GM23248 (cell line): ENCODE measurements at places on chromosomes 13 and 19. TPM values are rescaled to one million over a fixed set of nuclear protein-coding genes. Genes with fewer than 3 reads are reported as not detected.

CD33 gene
- total RNA-seq, result not detected in 2 replicates

DMKN gene
- total RNA-seq, result 20.0 and 25.4 TPM in 2 replicates

C19orf33 gene
- not detected in 2 replicates for total RNA-seq

VSTM2B gene
- total RNA-seq, result not detected in 2 replicates

ZNF426 gene
- total RNA-seq, result 15.7 and 17.6 TPM in 2 replicates

RETN gene
- not detected in 2 replicates for total RNA-seq

CAPS gene
- 5.1 and 16.1 TPM in 2 replicates for total RNA-seq

ANGPTL4 gene
- 11.4 and 13.1 TPM in 2 replicates for total RNA-seq

RGCC gene
- 22.6 and 40.6 TPM in 2 replicates for total RNA-seq

KCNC3 gene
- under 0.01 and 0.13 TPM in 2 replicates for total RNA-seq

DDX49 gene
- 71.6 and 76.0 TPM in 2 replicates for total RNA-seq

MISP3 gene
- 1.3 TPM in 1 of 2 replicates, not detected in the other for total RNA-seq

NLRP5 gene
- not detected in 2 replicates for total RNA-seq

DNA sequence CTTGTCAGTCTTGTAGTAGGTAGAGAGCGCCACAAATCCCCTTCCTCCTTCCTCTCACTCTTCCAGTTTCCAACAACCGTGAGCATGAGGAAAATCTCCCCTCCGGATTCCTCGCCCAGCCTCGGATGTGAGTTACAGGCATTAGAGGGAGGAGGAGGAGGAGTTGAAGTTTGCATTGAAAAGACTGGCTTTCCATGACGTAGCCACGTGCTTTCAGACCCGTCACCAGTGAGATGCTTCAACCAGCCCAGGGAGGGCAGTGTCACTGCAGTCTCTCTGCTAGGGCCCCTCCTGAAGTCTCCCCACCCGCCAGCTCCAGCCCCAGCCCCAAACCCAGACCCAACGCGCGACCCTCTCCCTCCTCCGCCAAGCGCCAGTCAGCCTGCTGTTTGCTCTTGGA is 442 bp upstream of the FGF14 start:
- DNase-seq, result peak; percentile 62
- H3K4me1 ChIP-seq, result peaks cover 4% of the 10 kb centered on the region; the same call in 1 of the 2 replicates
- peak overlapping the region; percentile 54; the same call in 1 of the 2 replicates for H3K4me3 ChIP-seq
- no peaks in the 10 kb centered on the region for H3K36me3 ChIP-seq
- H3K27me3 ChIP-seq, result peaks cover 46% of the 10 kb centered on the region

- H3K4me1 ChIP-seq, result 0 out of 2 replicates have a peak, but pooled peaks cover 6% of the 10 kb centered on the region
- peak overlapping the region; percentile 65; the same call in 1 of the 2 replicates for H3K27ac ChIP-seq
- peaks cover 3% of the 10 kb centered on the region; the same call in 1 of the 2 replicates for H3K36me3 ChIP-seq
- H3K27me3 ChIP-seq, result no peaks in the 10 kb centered on the region
- DNase-seq, result no peak
These were observed 5.1 kb upstream of the GPI start for GRCh38 chr19:34359954-34360315.

GRCh38 chr19:1103132-1103707 is 574 bp upstream of the GPX4 start:
- peak; percentile 77 for DNase-seq
- H3K36me3 ChIP-seq, result no peaks in the 10 kb centered on the region
- H3K27me3 ChIP-seq, result no peaks in the 10 kb centered on the region
- peak overlapping the region; percentile 99 for H3K27ac ChIP-seq
- H3K4me3 ChIP-seq, result peak overlapping the region; percentile 51

DNA sequence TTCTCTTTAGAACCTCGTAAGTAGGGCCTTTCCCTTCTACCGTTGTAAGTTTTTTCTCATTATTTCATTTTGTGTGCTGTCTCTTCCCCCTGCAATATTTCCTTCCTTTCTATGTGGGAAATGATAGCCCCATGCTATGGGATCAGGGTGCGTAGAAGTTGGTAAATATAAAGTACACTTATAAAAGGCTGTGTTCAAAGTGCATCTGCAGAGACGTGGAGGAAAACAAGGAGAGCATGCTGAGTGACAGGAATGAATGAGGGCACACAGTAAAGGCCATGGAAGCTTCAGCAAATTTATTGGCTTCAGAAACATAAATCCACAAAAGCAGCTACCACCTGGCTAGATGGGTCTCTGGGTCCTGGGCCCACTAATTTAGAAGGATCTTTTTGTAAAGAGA is 21.6 kb upstream of the SPRY2 start:
- H3K4me3 ChIP-seq, result no peak overlapping the region
- no peak overlapping the region for H3K27ac ChIP-seq
- H3K36me3 ChIP-seq, result no peaks in the 10 kb centered on the region
- H3K4me1 ChIP-seq, result peaks cover 5% of the 10 kb centered on the region; the same call in 1 of the 2 replicates

DNA sequence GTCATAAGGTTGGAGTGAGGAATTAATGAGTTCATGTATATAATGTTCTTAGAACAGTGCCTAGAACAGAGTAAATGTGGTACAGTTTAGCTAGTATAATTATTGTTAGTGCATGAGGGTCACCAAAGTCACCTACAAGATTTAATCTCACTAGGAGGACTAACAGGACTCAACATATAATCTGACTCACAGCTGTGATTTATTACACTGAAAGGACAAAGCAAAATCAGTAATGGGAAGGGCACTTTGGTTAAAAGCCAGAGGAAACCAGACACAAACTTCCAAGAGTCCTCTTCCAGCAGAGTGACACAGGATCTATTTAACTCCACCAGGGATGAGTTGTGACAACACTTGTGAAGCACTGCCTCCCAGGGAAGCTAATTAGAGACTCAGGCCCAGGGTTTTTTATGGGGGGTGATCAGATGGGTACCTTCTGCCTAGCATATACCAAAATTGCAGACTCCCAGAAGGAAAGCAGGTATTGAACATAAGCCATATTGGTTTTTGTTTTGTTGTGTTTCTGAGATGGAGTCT is 341.2 kb upstream of the DACH1 start:
- no peak overlapping the region for H3K4me3 ChIP-seq
- DNase-seq, result no peak
- H3K27me3 ChIP-seq, result no peaks in the 10 kb centered on the region

DNA sequence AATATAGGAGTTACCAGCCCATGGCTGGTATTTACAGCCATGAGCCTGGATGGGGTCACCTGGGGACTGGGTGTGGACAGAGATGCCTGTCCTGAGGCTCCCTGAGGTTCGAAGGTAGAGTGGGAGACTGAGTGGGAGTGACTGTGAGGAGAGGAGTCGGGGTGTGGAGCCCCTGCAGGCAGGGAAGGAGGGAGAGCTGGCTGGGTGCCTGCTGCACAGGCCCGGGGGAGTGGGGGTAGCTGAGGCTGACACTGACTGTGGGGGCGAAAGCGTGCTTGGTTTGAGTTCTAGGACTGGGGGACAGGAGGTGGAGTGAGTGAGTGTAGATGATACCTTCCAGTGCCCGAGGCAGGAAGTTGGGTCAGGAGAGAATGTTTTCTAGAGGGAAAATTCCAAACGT is 7.1 kb downstream of the RAB11B start:
- H3K27me3 ChIP-seq, result no peaks in the 10 kb centered on the region
- DNase-seq, result no peak
- no peak overlapping the region for H3K4me3 ChIP-seq
- H3K27ac ChIP-seq, result no peak overlapping the region
- H3K4me1 ChIP-seq, result peaks cover 19% of the 10 kb centered on the region
- H3K36me3 ChIP-seq, result no peaks in the 10 kb centered on the region

- no peak for DNase-seq
- H3K4me3 ChIP-seq, result no peak overlapping the region
These were observed 7.2 kb downstream of the ATP8A2 start for GRCh38 chr13:25379011-25379410.

- H3K27me3 ChIP-seq, result no peaks in the 10 kb centered on the region
- no peak for DNase-seq
- H3K36me3 ChIP-seq, result no peaks in the 10 kb centered on the region
These were observed 29.4 kb downstream of the DIAPH3 start for GRCh38 chr13:60134376-60134775.

GRCh38 chr13:32021785-32022184 is 9.8 kb upstream of the FRY start:
- H3K4me3 ChIP-seq, result no peak overlapping the region
- no peaks in the 10 kb centered on the region for H3K36me3 ChIP-seq
- H3K4me1 ChIP-seq, result peaks cover 4% of the 10 kb centered on the region
- no peak for DNase-seq
- H3K27ac ChIP-seq, result no peak overlapping the region
- H3K27me3 ChIP-seq, result no peaks in the 10 kb centered on the region

GRCh38 chr13:30720172-30720869 is 15.0 kb upstream of the ALOX5AP start:
- H3K36me3 ChIP-seq, result no peaks in the 10 kb centered on the region
- H3K4me1 ChIP-seq, result peaks cover 26% of the 10 kb centered on the region
- H3K4me3 ChIP-seq, result no peak overlapping the region
- no peaks in the 10 kb centered on the region for H3K27me3 ChIP-seq

- H3K36me3 ChIP-seq, result no peaks in the 10 kb centered on the region
- H3K27ac ChIP-seq, result peak overlapping the region; percentile 92
- H3K4me1 ChIP-seq, result peaks cover 14% of the 10 kb centered on the region
- peak; percentile 93 for DNase-seq
- peak overlapping the region; percentile 78 for H3K4me3 ChIP-seq
These were observed 474 bp upstream of the IFT88 start for GRCh38 chr13:20566468-20566897.

- no peaks in the 10 kb centered on the region for H3K27me3 ChIP-seq
- no peak overlapping the region for H3K4me3 ChIP-seq
- no peaks in the 10 kb centered on the region for H3K4me1 ChIP-seq
- no peak overlapping the region for H3K27ac ChIP-seq
- H3K36me3 ChIP-seq, result no peaks in the 10 kb centered on the region
These were observed 223.1 kb downstream of the NBEA start for GRCh38 chr13:35165205-35165604.

- H3K27me3 ChIP-seq, result peaks cover 9% of the 10 kb centered on the region; the same call in 1 of the 2 replicates
- no peak overlapping the region for H3K4me3 ChIP-seq
- H3K27ac ChIP-seq, result no peak overlapping the region
- no peaks in the 10 kb centered on the region for H3K36me3 ChIP-seq
- H3K4me1 ChIP-seq, result no peaks in the 10 kb centered on the region
These were observed 308.5 kb upstream of the TMTC4 start for GRCh38 chr13:100983111-100983510.

- H3K4me3 ChIP-seq, result no peak overlapping the region
- peak overlapping the region; percentile 71 for H3K27ac ChIP-seq
- H3K36me3 ChIP-seq, result no peaks in the 10 kb centered on the region
- H3K27me3 ChIP-seq, result no peaks in the 10 kb centered on the region
- peaks cover 37% of the 10 kb centered on the region for H3K4me1 ChIP-seq
- no peak for DNase-seq
These were observed 64.0 kb upstream of the MED4 start for GRCh38 chr13:48158915-48159314.

DNA sequence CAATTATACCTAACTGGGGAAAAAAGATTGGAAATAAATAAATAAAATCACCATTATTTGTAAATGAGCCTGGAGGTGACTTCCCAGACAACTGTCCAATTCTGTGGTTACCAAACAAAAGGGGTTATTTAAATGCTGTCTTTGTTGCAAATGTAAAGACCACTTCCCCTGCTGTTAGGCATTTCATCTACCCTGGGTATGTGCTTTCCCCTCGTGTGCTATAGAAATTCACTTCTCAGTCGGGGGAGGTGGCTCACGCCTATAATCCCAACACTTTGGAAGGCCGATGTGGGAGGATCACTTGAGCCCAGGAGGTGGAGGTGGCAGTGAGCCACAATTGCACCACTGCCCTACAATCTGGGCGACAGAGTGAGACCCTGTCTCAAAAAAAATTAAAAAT is 101.9 kb upstream of the AKAP11 start:
- H3K4me3 ChIP-seq, result no peak overlapping the region
- H3K4me1 ChIP-seq, result no peaks in the 10 kb centered on the region
- DNase-seq, result no peak
- no peak overlapping the region for H3K27ac ChIP-seq
- no peaks in the 10 kb centered on the region for H3K27me3 ChIP-seq
- H3K36me3 ChIP-seq, result peaks cover 20% of the 10 kb centered on the region

DNA sequence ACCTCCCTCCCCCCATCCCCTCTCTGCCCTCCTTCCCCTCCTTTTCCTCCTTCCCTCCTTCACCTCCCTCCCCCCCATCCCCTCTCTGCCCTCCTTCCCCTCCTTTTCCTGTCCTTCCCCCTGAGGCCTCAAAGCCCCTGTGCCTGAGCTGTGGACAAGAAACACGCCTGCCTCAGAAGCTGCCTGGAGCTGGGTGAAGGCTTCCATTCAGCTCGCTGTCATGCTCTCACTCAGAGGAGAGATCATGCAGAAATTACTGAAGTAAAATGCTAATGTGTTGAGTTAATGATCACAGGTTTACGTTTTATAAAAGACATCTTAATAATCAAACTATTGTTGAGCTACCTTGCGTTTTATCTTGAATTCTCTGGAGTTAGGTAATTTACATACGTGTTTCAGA is 114.5 kb downstream of the ATP11A start:
- no peaks in the 10 kb centered on the region for H3K27me3 ChIP-seq
- DNase-seq, result no peak
- H3K36me3 ChIP-seq, result no peaks in the 10 kb centered on the region
- no peaks in the 10 kb centered on the region for H3K4me1 ChIP-seq
- H3K4me3 ChIP-seq, result no peak overlapping the region
- no peak overlapping the region for H3K27ac ChIP-seq

- H3K36me3 ChIP-seq, result peaks cover 23% of the 10 kb centered on the region
- DNase-seq, result peak; percentile 88
- peaks cover 3% of the 10 kb centered on the region; the same call in 1 of the 2 replicates for H3K27me3 ChIP-seq
These were observed at the start of gene KDELR1 for GRCh38 chr19:48391100-48392005. KDELR1 (minus strand) TSS chr19:48391551; CDS start chr19:48391358, 193 bp downstream.

- peak overlapping the region; percentile 41 for H3K27ac ChIP-seq
- H3K4me1 ChIP-seq, result peaks cover 22% of the 10 kb centered on the region
These were observed 2.0 kb downstream of the GJB2 start for GRCh38 chr13:20190481-20191310.

GRCh38 chr13:92842145-92842544 is 384.5 kb upstream of the GPC6 start:
- no peaks in the 10 kb centered on the region for H3K36me3 ChIP-seq
- H3K27ac ChIP-seq, result 0 out of 2 replicates have a peak overlapping the region, but pooled peaks have one; percentile 21
- peaks cover 30% of the 10 kb centered on the region for H3K4me1 ChIP-seq

- H3K36me3 ChIP-seq, result no peaks in the 10 kb centered on the region
- peak overlapping the region; percentile 92; the same call in 1 of the 2 replicates for H3K27ac ChIP-seq
- H3K4me3 ChIP-seq, result peak overlapping the region; percentile 83
- peaks cover 17% of the 10 kb centered on the region for H3K4me1 ChIP-seq
- peak; percentile 28 for DNase-seq
- H3K27me3 ChIP-seq, result no peaks in the 10 kb centered on the region
These were observed 1.1 kb downstream of the PLEKHJ1 start for GRCh38 chr19:2234996-2235380.

GRCh38 chr19:867301-867793 is 7.9 kb downstream of the CFD start:
- peaks cover 14% of the 10 kb centered on the region for H3K4me1 ChIP-seq
- DNase-seq, result no peak
- no peaks in the 10 kb centered on the region for H3K27me3 ChIP-seq
- H3K4me3 ChIP-seq, result no peak overlapping the region
